ENCODE measurements at places on chromosomes 5 and 9.

DNA sequence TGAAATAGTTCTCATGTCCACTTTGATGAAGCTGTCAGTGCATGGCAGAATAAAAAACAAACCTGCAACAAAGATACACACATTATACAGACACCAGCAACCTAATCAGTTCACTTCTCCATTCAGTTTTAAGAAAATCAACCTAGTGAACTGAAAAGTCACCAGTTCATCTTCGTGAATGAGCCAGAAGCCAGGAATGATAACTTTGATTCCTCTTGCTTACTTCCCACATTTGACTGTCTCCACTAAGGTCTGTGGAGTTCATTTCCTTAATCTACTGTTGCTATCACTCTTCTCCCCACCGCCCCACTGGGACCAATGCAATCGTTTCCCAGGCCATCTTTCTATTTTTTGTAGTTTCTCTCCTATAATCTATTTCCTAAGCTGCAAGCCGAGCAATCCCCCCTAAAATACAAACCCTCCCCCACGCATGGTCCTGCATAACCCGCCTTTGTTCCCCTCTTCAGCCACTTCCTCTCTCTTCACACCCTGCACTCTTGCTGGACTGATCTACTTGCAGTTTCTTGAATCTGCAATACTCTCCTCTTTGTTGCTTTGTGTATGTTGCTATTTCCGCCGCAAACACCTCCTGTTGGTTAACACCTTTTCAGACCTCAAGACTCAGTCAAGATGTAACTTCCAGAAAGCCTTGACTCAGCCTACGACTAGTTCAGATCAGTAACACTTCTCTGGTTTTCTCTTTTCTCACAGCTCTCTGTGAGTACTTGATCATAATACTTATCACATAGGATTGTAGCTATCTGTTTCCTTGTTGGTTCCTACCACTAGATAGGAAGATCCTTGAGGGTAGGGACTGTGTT lies 16.6 kb downstream of the STOM start:
- DNase-seq = no peak

DNA sequence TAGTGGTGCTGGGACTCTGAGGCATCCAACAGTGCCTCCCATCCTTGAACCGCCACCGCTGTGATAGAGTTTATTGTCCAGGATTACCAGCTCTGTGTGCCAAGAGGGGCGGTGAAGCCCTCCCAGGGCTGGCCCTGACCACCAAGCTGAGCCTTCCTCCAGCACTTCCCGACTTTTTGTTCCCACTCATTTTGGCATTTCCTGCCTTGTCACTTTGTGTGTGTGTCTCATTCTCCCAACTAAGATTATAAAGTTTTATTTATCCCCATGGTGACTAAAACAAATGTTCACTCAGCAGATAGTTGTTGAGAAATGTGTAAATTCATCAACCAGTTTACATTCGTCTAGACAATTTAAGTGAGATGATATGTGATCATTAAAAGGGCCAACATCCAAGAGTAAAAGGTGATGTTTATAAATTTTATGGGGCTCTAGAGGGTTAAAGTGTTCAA lies 2.5 kb downstream of the F2R start:
- no peak for DNase-seq

DNA sequence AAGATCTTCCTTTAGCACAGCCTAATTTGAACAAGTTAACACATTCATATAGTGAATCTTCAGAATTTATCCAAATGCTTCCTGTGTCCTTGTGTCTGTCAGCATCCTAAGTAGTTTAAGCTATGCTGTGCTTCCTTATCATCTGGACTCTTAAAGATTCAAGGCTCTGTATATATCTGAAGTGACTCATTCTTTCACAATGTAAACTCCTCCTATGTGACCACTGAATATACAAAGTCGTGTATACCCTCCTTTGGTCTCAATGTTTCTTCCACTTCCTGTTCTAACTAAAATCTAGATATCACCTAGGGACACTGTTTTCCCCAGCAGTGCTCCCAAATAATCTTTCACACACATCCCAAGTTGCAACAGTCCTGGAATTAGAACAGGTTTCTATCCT lies 935.7 kb upstream of the NUDT12 start:
- DNase-seq = peak; percentile 33

- peak; percentile 52 for DNase-seq
Observed at GRCh38 chr9:72384710-72385485, 19.9 kb upstream of the ZFAND5 start.
